ENCODE measurements at places on chromosomes 6 and 20. TPM values are rescaled to one million over a fixed set of nuclear protein-coding genes. Genes with fewer than 3 reads are reported as not detected.

GRCh38 chr20:62141397-62142251, 1.6 kb downstream of the PSMA7 start:
- no peak for DNase-seq

GRCh38 chr6:131029626-131030297, 33.3 kb downstream of the EPB41L2 start:
- no peak for DNase-seq

GRCh38 chr20:49399329-49399728, 83.1 kb downstream of the KCNB1 start:
- DNase-seq: peak; percentile 25

- DNase-seq: no peak
Observed at GRCh38 chr6:112305795-112306564, 41.1 kb upstream of the RFPL4B start.

DNA sequence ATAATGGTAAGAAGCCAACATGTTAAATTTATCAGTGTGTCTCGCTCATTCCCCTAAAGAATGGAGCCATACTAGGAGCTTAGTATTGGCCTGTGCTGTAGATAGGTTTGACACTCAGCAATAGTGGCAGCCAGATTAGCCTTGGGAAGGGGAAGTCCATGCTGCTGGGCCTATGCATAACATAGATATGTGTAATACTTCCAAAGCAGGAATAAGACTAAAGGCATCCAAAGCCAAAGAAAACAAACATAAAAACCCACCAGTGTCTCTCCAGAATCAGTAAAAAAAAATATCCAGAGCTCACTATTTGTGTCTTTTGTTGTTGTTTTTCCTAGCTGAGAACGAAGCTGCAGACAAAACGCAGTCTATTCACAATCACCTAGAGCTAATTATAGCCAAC, 104.2 kb upstream of the STXBP5 start:
- DNase-seq: no peak

DNA sequence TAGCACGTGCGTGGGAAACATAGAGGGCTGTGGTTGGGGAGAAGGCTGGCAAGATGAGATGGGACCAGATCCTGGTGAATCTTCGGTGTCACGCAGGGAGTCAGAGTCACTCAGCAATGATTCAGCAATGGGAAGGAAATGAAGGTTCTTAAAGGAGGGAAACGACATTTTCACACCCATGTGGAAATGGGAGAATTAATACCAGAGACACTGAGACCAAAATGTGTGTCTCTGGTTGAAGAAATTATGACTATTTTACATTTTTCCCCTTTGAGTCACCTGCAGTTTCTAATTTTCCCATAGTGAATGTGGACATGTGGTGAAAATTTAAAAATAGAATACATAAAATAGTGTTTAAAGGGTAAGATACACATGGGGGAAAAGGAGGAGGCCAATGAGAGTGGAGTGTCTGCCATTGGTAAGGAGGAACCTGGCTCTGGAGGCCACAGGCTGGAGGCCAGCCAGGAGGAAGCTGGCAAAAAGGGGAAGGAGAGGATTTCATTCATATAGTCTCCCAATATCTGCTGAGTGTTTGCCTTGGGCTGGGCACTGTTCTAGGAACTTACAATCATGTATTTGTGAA, 17.5 kb downstream of the NRN1 start:
- peak; percentile 37 for DNase-seq

GRCh38 chr6:35500782-35501181, 3.9 kb upstream of the TEAD3 start:
- DNase-seq: no peak

LST1 gene
- total RNA-seq: 6.0 TPM

GRCh38 chr6:98880486-98880885, 46.1 kb downstream of the POU3F2 start:
- no peak for DNase-seq

MRAP2 gene
- not detected for total RNA-seq

GRCh38 chr6:119331663-119332286, 17.8 kb downstream of the MAN1A1 start:
- DNase-seq: no peak

DNA sequence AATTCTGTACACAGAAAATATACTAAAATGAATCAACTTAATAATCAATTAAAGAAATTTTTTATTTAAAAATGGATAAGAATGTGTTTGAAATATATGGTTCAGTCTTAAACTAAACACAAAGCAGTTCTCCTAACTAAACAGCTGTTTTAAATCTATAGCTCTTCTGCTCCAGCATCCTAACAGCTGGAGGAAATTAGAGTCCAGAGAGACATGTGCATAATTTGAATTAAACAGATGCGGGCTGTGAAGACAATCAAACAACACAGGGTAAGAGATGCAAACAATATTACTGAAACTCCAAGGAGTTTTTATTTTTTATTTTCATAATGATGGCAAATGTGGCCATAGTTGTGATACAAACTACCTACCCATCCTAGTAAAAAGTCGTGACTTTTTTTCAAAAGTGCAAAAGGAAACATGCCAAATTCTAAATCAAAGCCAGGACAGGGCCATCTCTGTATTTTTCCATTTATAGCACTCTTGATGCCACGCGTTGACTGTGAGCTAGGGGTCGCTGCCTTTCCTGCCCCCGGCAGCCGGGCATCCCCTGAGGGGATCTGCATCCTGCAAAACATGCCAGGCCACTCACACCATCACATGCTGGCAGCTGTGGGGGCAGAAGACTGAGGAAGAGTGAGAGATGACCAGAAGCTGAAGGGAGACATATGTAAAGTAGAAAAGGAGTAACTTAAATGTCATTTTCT, 310.6 kb downstream of the PRKN start:
- no peak for DNase-seq

PI16 gene
- 16.5 TPM for total RNA-seq

GRCh38 chr6:74268815-74269599, 573.0 kb downstream of the CD109 start:
- no peak for DNase-seq

DNA sequence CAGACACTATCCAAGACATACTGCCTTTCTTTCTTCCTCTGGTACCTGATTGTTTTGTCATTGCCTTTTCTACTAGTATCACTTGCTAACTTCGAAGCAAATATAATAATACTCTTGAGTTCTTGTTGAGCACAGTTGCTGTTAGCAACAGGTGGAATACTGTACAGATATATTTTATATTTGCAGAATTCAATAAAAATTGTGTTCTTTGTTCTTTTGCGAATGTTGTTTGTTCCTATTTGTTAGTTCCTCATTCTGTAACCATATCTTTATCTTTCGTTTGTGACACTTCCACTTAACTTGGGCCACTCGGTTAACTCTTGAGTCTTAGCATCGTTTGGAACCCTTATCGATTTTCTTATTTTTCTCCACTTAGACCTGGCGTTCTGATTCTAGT, 868 bp downstream of the CYB5R4 start:
- no peak for DNase-seq

DNA sequence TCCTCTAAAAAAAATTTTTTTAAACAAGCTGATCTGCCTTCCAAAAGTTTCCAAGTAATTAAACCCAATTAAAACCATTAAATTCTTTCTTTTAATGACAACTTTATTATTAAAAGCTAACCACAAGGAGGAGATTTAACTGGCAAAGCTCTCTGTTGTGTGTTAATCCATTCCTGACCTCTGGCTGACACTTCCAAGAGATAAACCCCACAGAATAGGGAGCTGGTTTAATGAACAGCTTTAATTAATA, 230.8 kb downstream of the EYA2 start:
- DNase-seq: no peak

ULBP3 gene
- 0.87 TPM for total RNA-seq

DNA sequence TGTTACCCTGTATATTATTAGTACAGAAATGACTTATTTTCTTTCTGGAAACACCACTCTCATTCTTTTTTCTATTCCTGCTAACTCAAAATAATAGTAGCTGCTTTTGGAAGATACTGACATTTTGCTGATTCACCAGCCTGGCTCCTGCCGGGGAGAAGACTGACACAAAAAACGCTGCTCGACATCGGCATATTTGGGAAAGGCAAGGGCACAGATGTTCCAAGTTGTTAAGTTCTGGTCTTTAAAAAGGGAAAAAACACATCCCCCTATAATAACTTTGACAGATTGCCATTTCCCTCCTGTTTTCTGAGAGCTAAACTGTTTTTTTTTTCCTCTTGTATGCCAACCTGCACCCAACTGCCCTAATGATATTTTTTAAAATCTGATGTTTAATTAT, 55.4 kb downstream of the CTNNBL1 start:
- DNase-seq: no peak

OVOL2 gene
- total RNA-seq: not detected

DNA sequence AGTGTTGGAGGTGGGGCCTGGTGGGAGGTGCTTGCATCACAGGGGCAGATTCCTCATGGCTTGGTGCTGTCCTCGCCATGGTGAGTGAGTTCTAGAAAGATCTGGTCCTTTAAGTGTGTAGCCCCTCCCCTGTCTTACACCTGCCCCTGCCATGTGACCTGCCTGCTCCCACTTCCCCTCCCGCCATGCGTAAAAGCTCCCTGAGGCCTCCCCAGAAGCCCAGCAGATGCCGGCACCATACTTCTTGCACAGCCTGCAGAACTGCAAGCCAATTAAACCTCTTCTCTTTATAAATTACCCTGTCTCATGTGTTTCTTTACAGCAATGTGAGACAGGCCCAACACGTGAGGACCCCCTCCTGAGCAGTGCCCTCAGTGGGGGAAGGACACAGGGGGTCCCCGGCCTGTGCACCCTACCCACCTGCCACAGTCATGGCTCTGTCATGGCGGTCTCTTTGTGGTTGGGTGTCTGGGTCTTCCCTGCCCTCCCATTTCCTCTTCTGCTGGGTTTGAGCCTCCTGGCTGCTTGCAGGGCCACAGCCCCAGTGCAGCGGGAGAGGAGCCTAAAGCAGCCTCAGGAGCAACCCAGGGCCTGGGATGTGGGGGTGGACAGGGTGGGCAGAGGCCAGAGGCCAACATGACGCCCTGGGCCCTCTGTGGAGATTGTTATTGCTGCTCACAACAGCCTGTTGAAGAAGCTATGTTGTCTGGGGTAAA, 87.2 kb upstream of the QKI start:
- DNase-seq: no peak

UBE3D gene
- total RNA-seq: 2.0 TPM

- DNase-seq: no peak
Observed at GRCh38 chr20:18678549-18679419, 90.9 kb downstream of the DTD1 start.

DOK5 gene
- 12.2 TPM for total RNA-seq

CST2 gene
- total RNA-seq: not detected

DNA sequence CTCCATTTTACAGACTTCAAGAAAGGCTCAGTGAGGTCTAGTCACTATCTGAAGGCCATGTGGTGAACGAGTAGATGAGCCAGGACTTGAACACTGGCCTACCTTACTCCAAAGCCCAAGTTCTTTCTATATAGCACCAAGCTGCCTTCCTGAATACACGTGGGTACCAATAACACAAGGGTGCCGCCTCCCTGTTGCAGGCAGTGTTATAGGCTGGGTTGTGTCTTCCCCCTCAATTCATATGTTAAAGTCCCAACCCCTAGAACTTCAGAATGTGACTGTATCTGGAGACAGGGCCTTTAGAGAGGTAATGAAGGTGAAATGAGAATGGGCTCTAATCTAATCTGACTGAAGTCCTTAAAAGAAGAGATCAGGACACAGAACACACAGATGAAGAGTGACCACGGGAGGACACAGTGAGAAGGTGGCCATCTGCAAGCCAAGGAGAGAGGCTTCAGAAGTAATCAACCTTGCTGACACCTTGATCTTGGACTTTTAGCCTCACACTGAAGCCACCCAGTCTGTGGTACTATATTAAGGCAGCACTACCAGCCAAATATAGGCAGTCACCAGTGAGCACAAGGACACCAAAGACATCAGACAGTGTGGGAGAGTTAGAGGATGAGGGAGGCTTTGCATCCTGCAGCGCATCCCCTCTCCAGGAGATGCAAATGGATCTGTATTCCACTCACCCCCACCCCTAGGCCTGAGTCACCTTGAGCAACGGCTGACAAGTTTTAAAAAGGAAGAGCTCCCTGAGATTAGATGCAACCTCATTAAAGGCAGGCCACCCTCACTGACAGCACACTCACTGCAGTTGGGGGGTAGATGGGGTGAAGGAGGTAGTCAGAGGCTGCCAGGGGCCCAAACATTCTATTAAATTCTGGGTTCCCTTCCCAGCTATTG, 40.9 kb upstream of the LYRM2 start:
- no peak for DNase-seq

GRCh38 chr6:138211048-138211581, 7.2 kb downstream of the PBOV1 start:
- DNase-seq: no peak

TMEM170B gene
- 5.2 TPM for total RNA-seq

Data from heart left ventricle (tissue), 16 donors.